ENCODE measurements at places on chromosomes 16 and 17.

DNA sequence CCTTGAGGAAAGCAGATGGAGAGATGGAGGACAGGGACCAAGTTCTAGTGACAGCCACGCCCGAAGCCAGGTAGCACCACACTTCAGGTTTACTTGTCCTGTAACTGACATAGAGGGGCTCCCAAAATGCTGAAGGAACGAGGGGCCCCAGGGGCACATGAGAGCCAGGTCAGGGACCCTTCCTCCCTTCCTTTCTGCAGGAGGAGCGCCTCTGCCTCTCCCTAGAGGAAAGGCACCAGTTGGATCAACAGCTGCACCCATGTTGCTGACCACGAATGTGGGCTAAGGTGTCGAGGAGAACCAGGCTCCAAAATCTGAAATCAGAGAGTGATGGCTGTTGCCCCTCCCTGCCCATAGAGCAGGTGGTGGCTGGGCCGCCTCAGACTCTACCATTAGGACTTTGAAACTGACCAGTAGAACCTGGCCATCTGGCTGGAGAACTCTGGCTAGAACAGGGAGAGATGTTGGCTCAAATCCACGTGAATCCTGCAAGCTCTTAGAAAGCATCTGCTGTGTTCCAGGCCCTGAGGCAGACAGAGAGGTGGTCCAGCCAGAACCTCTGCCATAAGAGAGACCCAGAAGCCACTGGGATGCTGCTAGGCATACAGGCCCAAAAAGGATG is 218.8 kb downstream of the KATNIP start:
- peak; percentile 0 for DNase-seq

DNA sequence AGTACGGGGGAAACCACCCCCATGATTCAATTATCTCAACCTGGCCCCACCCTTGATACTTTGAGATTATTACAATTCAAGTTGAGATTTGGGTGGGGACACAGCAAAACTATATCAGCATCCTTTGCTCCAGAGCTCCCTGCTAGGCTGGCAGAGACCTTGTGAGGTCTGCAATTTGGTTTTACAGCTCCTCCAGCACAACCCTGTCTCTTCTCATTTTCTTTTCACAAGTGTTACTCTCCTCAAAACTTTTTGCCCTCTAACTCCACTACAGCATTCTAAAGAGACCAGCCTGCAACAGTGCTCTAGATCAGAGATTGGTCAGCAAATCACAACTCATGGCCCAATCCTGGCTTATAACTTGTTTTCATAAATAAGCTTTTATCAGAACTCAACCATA is 114.0 kb downstream of the USP31 start:
- DNase-seq: no peak

DNA sequence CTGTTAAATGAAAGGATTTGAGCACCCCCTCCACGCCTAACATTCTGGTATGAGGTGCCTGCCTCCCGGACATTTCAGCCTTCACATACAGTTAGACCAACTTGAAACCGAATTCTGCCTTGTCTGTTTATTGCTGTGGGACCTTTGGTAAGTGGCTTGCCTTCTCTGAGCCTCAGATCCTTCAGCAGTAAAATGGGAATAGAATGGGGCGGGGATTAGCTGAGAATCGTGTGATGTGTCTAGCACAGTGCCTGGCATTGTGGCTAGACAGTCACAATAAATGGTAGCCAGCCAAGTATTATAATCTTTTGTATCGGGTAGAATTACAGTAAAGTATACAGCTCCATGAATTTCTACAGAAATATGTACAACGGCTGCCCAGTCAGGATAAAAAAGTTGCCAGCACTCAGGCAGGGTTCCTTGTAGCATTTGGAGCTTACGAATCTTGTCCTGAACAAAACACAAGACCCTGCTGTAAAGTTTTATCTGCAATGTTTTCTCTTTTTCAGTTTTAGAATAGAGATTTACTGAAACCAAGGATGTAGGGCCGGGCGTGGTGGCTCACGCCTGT is 786 bp downstream of the TMC7 start:
- DNase-seq: no peak

GRCh38 chr17:81408049-81408448 is 12.8 kb downstream of the BAHCC1 start:
- DNase-seq: no peak

DNA sequence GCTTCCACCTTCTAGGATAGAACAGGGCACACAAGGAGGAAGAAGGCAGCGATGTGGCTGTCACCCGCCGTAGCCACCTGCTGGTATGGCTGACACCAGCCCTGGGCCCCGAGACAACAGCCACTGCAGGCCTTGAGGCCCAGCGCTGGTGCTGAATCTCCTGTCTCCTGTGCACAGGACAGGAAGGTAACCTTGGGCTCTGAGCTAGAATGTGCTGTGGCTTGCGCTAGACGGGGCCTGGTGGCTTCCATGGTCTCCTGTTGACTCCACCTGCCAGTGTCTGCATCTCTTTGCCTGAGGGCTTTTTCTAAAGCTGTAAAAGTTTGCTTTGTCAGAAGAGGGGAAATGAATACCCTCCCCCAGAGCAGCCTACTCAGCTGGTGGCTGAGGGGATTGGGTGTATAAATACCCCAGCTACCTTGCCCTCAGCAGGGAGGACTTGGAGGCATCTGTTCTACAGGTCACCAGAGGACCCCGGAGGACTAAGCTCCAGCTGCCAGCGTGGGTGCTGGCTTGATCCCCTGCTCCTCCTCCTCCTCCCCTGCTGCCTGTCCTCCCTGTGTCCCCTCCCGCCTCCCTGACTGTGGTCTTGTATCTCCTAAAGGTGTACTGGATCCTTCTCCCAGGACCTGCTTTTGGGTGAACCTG is 76.1 kb upstream of the SDK2 start:
- no peak for DNase-seq

- DNase-seq: peak; percentile 70
These were observed 15.9 kb downstream of the GRB7 start for GRCh38 chr17:39753514-39754160.

GRCh38 chr17:70683936-70684335 is 514.6 kb downstream of the KCNJ2 start:
- DNase-seq: no peak

DNA sequence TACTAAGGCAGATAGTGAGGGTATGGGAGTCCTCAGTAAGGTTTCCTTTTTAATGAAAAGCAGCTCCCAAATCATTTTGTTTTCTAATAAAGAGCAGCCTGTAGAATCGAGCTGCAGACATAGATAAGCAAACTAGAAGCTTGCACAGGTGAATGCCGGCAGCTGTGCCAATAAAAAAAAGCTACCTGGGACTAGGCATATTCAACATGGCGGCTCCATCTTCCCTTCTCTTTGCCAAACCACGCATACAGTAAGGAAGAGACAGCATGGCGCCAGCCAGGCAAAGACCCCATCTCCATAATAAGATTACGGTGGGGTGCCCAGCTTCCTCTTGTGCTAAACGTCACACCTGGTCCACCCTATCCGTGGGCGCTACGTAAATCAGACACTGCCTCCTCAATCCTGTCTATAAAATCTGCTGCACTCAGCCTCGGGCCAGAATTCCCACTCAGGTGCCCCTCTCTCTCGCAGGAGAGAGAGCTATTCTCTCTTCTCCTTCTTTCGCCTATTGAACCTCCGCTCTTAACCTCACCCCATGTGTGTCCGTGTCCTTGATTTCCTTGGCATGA is 92.7 kb upstream of the FA2H start:
- DNase-seq: no peak

DNA sequence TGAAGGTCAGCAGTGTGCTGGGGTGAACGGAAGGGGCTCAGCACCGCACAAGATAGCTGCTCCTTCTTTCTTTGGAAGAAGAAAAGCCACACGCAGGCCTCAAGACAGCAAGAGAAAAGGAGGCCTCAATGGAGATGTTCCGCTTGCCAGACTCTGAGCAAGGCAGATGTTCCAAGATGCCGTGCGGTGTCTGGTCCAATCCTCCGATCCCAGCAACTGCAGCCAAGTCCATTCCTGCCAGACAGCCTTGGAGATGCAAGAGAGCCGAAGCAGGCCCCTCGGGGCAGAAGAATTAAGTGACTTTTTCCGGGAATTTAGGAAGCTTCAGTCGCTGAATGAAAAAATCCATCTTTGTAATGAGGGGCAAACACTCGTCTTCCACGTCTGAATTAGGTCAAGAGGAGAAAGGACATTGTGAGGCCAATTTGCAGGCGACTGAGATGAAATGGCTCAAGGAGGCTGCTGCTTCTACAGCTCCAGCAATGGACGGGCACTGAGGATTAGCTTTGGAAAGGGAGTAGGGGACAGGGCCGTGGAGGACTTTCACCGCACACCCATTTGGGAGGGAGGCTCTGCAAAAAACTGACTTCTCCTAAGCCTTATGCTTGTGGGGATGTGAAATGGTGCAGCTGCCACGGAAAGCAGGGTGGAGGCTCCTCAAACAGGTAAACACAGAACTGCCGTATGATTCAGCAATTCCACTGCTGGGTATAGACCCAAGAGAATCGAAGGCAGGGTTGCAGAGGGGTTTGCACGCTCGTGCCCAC is 44.7 kb downstream of the RPH3AL start:
- peak; percentile 66 for DNase-seq

DNA sequence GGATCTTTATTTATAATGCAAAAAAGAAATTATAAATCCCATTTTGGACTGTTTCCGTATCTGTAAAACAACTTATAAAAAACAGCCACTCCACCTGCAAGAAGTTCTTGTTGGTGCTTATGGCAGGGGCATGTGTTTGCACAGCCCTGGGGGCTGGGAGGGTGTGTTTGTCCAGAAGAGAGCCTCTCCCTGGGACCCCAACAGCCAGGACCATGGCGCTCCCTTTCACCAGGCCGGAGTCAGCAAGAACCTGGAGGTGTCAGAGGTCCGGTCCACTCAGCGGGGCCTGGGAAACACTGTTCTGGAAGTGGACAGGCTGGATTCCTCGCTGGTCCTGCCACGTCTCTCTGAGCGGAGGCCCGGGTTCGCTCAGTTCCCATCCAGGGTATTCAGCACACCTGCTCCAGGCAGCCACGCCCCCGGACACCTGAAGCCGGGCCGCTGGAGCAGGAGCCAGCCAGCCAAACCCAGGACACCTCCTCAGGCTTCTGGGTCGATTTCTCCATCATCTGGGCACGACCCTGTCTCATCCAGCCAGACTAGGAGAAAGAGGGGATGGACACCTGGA is 18.9 kb upstream of the GINS2 start:
- DNase-seq: no peak

DNA sequence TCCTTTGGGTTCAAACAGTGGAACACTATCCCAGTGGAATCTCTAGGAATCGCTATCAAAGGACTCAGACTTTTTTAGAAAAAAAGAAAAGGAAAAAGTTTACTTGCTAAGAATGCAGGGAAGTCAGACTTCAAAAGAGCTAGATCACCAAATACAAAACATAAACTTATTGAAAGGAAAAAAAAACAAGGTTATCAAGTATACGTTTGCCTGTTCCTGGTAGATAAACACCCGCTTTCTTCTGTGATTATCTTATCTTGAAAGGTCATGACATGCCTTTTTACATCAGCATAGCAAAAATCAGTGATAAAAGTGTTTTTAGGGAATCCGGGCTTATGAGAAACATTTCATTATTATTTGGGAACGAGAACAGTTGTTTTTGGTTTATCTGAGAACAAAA is 129.3 kb upstream of the TMEM97 start:
- DNase-seq: no peak

DNA sequence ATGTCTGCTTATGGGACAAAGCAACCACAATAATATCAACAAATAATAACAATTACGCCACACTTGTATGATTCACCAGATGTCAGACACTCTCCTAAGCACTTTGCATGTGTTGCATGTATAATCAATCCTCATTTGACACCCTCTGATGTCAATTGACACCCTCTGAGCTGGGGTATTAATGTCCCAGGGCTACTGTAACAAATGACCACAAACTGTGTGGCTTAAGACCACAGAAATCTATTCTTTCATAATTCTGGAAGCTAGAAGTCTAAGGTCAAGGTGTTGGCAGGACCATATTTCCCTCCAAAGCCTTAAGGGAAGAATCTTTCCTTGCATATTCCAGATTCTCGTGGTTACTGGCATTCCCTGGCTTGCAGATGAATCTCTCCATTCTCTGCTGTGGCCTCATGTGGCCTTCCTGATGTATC is 112.7 kb downstream of the NPIPB5 start:
- DNase-seq: no peak

DNA sequence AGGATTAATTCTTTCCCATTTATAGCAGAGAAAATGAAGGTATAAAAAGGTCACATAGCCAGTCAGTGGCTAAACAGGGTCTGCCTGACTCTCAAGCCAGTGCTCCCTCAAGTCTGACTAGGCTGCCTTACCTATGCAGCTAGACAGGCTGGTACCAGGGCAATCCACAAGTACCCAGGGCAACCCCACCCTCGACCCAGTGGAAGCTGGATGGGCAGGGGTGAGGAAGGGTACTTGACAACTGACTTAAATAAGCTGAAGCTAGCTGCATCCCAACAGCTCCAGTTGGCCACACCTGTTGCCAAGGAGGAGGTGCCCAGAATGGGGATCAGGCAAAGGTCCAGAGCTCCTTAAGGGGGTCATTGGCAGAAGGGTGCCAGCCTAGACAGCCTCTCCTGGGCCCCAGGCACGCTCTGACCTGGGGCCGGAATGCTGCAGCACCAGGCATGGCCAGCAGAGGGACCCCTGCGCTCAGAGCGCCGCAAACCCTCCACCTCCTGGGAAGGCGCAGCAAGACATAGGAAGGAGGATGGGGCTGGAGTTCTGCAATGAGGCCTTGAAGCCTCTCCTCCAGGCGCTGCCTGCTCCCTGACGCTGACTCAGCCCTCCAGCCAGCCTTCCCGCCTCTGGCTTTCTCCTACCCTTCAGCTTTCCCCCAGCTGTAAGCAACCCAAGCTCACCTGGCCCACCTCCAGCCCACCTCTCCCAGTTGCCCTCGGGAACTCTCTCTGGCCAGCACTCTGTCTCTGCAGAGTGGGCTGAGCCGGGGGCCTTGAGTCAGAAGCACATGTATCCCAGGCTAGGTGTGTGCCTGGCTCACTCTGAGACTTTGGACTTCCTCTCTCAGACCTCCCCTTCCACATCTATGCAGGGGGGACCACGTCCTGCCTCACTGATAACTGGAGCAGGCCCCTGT is 28.8 kb downstream of the MPP2 start:
- DNase-seq: peak; percentile 58

Data from heart left ventricle (tissue), 16 donors.